Ammon's horn (tissue), 1 donor: ENCODE measurements at places on chromosomes 11 and 22.

DNA sequence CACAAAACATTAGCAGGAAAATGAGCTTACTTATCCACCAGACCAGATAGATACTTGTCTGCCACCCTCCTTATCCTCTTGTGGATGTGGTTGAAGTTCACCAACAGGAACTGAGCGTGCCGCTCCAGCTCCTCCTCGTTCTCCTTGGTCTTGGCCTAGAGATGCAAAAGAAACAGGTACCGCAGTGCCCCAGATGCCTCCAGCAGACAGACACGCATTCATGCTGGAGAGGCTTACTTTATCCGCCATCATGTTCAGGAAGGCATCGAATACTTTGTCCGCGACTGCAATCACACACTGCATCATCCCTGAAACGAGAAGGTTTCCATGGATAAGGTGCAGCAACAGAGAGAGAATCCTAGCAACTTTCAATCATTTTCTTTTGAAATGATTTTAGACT, 21.0 kb upstream of the SERPIND1 start:
- DNase-seq, result no peak

DNA sequence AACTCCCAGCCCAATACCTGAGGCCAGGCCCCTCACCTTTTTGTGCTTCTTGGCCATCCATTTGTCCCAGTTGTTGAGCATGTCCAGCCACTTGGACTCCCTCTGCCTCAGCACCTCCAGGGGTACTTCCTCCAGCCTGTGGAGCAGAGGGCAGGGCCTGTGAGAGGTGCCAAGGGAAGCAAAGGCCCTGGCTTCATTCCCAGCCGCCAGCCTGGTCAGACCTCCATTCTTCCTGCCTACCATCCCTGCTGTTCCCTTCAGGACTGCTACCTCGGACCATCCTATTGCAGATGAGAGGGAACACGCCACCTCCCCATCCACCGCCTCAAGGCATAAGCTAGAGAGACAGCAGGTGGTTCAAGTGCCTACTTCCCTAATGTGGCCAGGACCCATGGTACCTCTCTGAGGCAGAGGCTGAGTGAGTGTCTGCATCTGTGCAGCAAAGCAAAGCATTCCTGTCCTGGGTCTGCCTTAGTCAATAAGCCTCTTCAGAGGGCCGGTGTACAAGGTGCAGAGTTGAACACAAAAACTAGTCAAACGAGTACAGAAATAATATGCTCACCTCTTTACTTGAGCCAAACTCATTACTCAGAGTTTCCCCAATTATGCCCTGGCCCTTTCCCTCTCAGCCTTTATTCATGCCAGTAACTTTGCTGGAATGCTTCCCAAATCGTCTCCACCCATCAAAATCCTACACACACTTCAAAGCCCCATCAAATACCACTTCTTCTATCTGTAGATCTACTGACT, 15.4 kb upstream of the CASTOR1 start:
- DNase-seq, result peak; percentile 47

DNA sequence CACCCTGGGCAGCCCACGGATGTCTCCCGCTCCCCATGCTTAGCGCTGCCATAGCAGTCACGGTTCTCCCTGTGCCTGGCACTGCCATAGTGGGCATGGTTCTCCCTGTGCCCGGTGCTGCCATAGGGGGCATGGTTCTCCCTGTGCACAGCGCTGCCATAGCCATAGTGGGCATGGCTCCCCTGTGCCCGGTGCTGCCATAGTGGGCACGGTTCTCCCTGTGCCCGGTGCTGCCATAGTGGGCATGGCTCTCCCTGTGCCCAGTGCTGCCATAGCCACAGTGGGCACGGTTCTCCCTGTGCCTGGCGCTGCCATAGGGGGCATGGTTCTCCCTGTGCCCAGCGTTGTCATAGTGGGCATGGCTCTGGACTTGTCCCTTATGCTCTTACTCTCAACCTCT, 19.9 kb upstream of the ARAP1 start:
- DNase-seq, result no peak

DNA sequence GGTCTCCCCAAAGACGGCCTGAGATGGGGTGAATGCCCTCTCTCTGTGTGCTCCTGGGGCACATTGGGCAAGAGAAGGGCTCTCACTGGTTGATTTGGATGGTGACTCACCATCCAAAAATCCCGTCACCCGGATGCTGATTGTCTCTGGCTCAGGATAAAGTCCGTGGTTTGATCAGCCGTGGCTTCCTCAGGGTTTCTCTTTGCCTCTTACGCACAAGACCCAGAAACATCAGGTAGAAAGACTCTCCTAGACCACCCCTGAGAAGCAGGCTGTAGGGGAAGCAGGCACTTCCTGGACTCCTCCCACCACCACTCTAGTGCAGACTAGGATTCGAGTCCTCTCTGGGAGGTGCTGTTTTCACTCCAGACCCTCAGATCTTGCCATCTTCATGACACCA, 176.1 kb upstream of the NCAM1 start:
- no peak for DNase-seq

- DNase-seq, result peak; percentile 85
These were observed 9.9 kb downstream of the FXYD6 start for GRCh38 chr11:117866526-117866925.

DNA sequence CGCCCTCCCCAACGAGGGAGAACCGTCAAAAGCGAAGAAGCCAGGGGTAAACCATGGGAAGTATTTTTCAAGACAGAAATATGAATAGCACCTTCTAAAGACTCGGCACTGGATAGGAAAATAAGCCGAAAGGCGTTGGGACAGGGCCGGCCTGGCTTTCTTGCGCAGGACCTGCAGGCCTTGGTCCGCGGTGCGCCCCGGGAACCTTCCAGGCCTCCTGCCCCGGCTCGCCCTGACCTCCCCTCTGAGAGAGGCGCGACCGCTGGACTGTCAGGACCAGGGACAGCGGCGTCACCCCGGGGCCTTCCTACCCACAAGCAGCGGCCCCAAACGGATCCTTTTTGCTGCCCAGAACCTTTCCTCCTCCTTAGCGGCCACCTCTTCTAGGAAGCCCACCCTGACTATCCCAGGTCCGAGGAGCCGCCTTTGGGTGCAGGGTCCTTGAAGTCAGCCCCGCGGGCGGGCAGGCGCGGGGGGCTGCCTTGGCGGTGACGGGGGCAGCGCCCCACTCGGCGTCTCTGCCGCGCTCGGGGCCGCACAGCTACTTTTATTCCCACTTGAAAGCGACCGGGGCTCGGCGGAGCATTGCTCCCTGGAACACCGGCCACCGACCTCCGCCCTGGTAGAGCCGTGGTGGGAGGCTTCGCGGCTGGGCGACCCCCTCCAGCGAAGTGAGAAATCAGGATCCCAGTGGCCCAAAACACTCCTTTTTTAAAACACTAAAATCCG, 650 bp upstream of the MAPK11 start:
- peak; percentile 41 for DNase-seq

- peak; percentile 91 for DNase-seq
These were observed 2.5 kb downstream of the CPT1A start for GRCh38 chr11:68839054-68839865.

GRCh38 chr11:1553808-1554594, 18.1 kb downstream of the DUSP8 start:
- no peak for DNase-seq

DNA sequence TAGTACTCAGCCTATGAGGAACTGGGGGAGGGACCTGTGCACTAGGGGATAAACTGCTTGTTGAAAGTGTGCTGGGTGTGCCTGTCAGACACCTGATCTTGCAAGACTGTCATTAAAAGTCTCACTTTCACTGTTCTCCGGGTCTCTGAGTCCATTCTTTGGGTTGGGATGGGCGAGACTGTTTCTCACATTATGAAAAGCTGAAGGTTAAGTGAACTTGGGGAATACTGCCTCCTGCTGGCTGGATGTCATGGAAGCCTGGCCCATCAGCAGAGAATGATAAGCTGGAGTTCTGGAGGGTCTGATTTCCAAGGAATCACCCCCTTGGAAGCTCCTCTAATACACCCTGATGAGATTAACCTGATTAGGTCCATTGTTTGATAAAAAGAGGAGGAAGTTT, 9.0 kb upstream of the VPREB1 start:
- no peak for DNase-seq

GRCh38 chr11:73625696-73626318, 20.6 kb upstream of the PLEKHB1 start:
- DNase-seq, result peak; percentile 93

GRCh38 chr11:92623055-92623454, 346.4 kb upstream of the MTNR1B start:
- no peak for DNase-seq

GRCh38 chr11:18203723-18204122, 31.1 kb downstream of the MRGPRX4 start:
- no peak for DNase-seq

GRCh38 chr22:25364736-25365241, 145.3 kb downstream of the CRYBB2 start:
- no peak for DNase-seq

GRCh38 chr11:30381879-30382278, 59.0 kb downstream of the ARL14EP start:
- no peak for DNase-seq

- no peak for DNase-seq
These were observed 4.0 kb upstream of the TP53AIP1 start for GRCh38 chr11:128946648-128947047.

DNA sequence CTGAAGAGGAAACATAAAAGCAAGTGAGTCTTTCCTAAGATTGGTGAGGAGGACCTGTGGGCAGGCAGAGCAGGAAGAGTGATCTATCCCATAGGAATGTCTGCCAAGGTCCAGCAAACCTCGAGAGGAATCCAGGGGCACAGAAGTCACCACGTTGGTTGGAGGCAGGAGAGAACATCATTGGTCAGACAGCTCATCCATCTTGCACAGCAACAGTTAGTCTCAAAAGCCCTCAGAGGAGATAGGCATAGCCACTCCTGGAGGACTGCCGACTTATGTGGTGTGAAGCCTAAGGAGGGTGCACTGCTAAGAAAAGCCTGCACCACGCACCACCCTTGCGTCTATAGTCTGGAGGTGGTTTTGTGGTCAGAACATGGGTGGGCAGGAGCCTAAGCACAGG, 109.1 kb downstream of the RASSF10 start:
- DNase-seq, result no peak

- DNase-seq, result no peak
These were observed 27.7 kb downstream of the SMCO4 start for GRCh38 chr11:93515441-93516025.

- no peak for DNase-seq
These were observed 463 bp downstream of the TMEM126B start for GRCh38 chr11:85628771-85629341.

DNA sequence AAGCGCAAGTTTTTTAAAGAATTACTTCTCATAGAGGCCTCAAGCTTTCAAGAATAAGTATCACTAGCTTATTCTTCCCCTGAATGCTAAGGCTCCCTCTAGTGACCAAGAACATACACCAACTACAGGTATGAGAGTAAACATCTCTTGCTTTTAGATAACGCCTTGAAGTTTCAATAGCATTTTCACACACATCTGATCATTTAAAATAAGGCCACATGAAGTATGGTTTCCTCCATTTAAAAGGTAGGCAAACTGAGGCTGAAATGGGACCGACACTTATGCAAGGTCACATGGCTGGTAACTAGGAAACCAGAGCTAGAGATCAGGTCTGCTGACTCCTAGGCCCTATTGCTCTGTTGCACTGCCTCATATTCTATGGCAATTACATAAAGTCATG, 66.5 kb downstream of the CCDC34 start:
- DNase-seq, result peak; percentile 25

DNA sequence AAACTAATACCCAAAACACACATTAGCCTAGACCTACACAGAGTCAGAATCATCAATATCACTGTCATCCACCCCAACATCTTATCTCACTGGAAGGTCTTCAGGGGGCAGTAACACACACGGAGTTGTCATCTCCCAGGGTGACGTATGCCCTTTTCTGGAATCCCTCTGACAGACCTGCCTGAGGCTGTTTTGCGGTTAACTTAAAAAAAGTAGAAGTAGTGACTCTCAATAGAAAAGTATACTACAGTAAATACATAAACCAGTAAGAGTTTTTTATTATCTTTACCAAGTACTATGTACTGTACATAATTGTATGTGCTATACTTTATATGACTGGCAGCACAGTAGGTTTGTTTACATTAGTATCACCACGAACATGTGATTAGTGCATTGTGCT, 80.5 kb downstream of the PGR start:
- no peak for DNase-seq

DNA sequence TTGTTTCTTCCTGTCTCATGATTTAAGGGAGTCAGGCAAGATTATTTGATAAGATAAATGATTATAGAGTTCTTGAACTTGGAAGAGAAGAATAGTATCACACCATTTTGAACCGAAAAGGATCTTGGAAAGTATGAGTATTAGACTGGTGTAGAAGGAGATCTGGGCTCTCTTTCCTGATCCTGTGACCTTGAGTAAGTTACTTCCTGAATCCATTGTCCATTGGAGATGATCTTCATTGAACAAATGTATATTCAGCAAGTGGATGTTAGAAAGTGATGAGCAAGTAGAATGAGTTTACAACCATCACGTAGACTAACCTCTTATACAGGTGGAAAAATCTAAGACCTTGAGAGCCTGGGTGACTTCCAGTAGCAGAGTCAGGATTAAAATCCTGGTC, 2.0 kb downstream of the ACO2 start:
- no peak for DNase-seq

DNA sequence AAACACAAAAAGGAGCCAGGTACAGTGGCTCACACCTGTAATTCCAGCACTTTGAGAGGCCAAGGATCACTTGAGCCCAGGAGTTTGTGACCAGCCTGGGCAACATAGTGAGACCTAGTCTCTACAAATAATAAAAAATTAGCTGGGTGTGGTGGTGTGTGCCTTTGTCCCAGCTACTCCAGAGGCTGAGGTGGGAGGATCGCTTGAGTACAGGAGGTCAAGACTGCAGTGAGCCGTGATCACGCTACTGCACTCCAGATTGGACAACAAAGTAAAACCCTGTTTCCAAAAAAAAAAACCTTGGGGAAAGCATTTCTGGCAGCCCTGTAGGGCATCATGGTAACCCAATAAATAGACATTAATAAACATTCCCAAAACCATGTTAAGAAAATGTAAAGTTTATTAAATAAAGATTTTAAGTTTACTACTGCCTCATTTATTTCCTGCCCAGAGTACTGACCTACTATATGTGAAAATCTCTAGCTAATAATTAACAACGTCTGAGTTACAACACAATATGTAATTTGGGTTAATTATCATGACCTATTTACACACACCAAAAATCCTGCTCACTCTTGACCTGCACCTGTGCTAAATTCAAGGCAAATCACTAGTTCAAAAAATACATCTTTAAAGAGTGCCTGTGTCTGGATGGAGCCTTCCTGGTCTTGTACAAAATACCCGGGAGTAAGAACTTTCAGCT, 8.4 kb downstream of the EEF1G start:
- DNase-seq, result no peak
